ENCODE measurements at places on chromosomes 7 and 10. TPM values are rescaled to one million over a fixed set of nuclear protein-coding genes. Genes with fewer than 3 reads are reported as not detected.

MKX gene
- 21.2 TPM for total RNA-seq

FEZF1 gene
- not detected for total RNA-seq

GSTO1 gene
- total RNA-seq, result 84.0 TPM

KIAA1217 gene
- total RNA-seq, result 20.2 TPM

EZH2 gene
- 3.3 TPM for total RNA-seq

PFKP gene
- total RNA-seq, result 22.5 TPM

STK32C gene
- 5.4 TPM for total RNA-seq

PPP1R3C gene
- 12.0 TPM for total RNA-seq

CHCHD2 gene
- total RNA-seq, result 338 TPM

SFR1 gene
- total RNA-seq, result 7.8 TPM

IGF2BP3 gene
- 1.3 TPM for total RNA-seq

HOXA3 gene
- total RNA-seq, result 50.9 TPM

LEP gene
- total RNA-seq, result not detected

SRRM3 gene
- 6.6 TPM for total RNA-seq

TMEM140 gene
- total RNA-seq, result 9.3 TPM

NXPH1 gene
- total RNA-seq, result not detected

ZCCHC24 gene
- 72.0 TPM for total RNA-seq

FAM171A1 gene
- total RNA-seq, result 23.9 TPM

SPDYE11 gene
- not detected for total RNA-seq

FMC1 gene
- 16.3 TPM for total RNA-seq

TACC2 gene
- total RNA-seq, result 13.0 TPM

NEUROD6 gene
- not detected for total RNA-seq

CAMK1D gene
- total RNA-seq, result 6.8 TPM

CUX1 gene
- total RNA-seq, result 57.8 TPM

CDNF gene
- total RNA-seq, result 1.5 TPM

CHST15 gene
- 67.2 TPM for total RNA-seq

GRID2IP gene
- 0.40 TPM for total RNA-seq

OR2A7 gene
- 3.0 TPM for total RNA-seq

CFAP70 gene
- 3.9 TPM for total RNA-seq

Measured in ovary (tissue), 10 donors.